ENCODE measurements at places on chromosomes 2 and 18. TPM values are rescaled to one million over a fixed set of nuclear protein-coding genes. Genes with fewer than 3 reads are reported as not detected.
A peak's percentile ranks its signal among the peaks of the same experiment; 100 is the strongest.

The ACVR1C gene
- 0.12 TPM for polyA plus RNA-seq

The ST6GAL2 gene
- 5.5 TPM for polyA plus RNA-seq

The SERPINB10 gene
- polyA plus RNA-seq, result 0.18 TPM

DNA sequence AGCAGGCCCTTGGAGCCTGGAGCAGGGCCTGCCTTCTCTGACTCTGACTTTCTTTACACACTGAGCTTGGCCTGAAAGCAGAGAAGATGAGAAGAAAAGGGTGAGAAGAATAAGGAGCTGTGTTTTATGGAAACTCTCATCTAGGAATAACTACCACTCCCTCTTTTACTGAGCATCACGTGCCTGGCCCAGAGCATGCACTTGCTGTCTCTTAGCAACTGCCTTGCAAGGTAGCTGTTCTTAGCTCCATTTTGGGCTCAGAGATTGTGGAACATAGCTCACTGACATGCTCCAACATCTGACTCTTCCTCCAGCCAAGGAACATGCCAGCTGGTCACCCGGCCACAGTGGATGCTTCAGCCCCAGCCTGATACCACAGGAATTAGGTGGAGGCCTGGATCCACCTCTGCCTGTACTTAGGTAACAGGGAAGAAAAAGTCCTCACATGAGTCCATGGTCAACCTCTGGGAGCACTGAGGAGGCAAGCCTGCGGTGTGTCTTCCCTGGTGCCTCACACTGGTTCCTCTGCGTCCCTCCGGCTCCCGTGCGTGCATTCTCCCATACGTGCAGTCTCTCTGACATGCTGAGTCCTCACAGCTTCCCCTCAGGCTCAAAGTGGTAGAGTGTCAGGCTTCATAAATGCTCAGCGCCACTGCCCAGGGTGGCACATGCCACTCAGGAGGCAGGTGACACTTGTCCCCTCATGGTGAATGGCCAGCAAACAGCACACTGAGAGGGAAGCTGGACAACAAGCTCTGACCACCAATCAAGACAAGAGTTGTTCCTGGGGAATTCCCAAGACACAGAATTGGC is 35.7 kb downstream of the AMER3 start:
- H3K4me3 ChIP-seq, result no peak overlapping the region
- H3K27ac ChIP-seq, result no peak overlapping the region
- no peak for DNase-seq
- H3K27me3 ChIP-seq, result peaks cover 2% of the 10 kb centered on the region
- no peaks in the 10 kb centered on the region for H3K4me1 ChIP-seq
- H3K36me3 ChIP-seq, result no peaks in the 10 kb centered on the region

- peaks cover 7% of the 10 kb centered on the region for H3K4me1 ChIP-seq
- no peaks in the 10 kb centered on the region for H3K27me3 ChIP-seq
- H3K27ac ChIP-seq, result no peak overlapping the region
- no peak for DNase-seq
Measured at GRCh38 chr18:9766740-9767139, 58.6 kb downstream of the RAB31 start.

DNA sequence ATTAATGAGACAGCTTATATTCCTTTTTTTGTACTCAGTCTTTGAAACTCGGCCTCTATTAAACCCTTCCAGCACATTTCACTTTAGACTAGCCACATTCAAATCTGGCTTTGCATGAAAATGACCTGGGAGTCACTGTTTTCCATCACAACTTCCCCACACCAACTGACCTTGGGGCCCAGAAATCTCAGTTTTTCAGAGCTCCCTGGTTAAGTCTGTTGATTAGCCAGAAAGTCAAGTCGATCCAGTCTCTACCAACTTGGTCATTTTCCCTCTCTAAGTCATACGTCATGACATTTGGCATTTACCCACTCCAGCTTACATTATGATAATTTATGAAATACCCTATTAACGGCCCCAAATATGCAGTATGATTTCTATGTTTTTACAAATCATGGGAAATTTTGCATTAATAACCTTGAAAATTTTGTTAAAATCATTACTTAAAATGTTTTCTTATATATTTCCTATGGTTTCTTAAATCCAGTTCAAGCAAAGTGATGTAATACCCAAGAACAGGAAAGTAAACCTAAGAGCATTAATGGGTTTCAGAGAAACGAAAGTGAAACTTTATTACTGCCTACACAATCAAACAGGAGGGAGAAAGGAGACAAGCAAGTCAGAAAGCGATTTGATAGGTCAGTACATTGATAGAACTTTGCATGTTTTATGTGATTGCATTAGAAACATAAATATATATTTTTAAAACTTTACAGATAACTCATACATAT is 77.1 kb downstream of the SPATS2L start:
- peak; percentile 85 for DNase-seq
- no peaks in the 10 kb centered on the region for H3K36me3 ChIP-seq
- H3K4me1 ChIP-seq, result peaks cover 24% of the 10 kb centered on the region
- no peak overlapping the region for H3K4me3 ChIP-seq
- no peaks in the 10 kb centered on the region for H3K27me3 ChIP-seq

- H3K27me3 ChIP-seq, result no peaks in the 10 kb centered on the region
- H3K27ac ChIP-seq, result peak overlapping the region; percentile 95
- peak; percentile 79 for DNase-seq
Measured at GRCh38 chr2:160388464-160389263, 104.9 kb downstream of the RBMS1 start.

GRCh38 chr2:64065516-64065915 is 46.3 kb upstream of the VPS54 start:
- DNase-seq, result no peak
- H3K27me3 ChIP-seq, result no peaks in the 10 kb centered on the region
- no peak overlapping the region for H3K4me3 ChIP-seq
- no peak overlapping the region for H3K27ac ChIP-seq
- no peaks in the 10 kb centered on the region for H3K36me3 ChIP-seq
- no peaks in the 10 kb centered on the region for H3K4me1 ChIP-seq

The TMEM37 gene
- polyA plus RNA-seq, result 4.2 TPM

The LBX2 gene
- polyA plus RNA-seq, result 3.0 TPM

The ABHD3 gene
- polyA plus RNA-seq, result 8.1 TPM

The B3GNT2 gene
- polyA plus RNA-seq, result 8.3 TPM

The INHBB gene
- 0.35 TPM for polyA plus RNA-seq

The FOXI3 gene
- polyA plus RNA-seq, result not detected

GRCh38 chr2:78999406-78999805 is 26.1 kb upstream of the REG3G start:
- H3K4me3 ChIP-seq, result no peak overlapping the region
- no peaks in the 10 kb centered on the region for H3K36me3 ChIP-seq
- H3K27ac ChIP-seq, result no peak overlapping the region
- H3K27me3 ChIP-seq, result peaks cover 5% of the 10 kb centered on the region

GRCh38 chr18:12518832-12519531 is 111.3 kb downstream of the PRELID3A start:
- H3K36me3 ChIP-seq, result no peaks in the 10 kb centered on the region
- peaks cover 2% of the 10 kb centered on the region for H3K4me1 ChIP-seq
- no peak overlapping the region for H3K27ac ChIP-seq

The CCDC148 gene
- polyA plus RNA-seq, result 0.24 TPM

DNA sequence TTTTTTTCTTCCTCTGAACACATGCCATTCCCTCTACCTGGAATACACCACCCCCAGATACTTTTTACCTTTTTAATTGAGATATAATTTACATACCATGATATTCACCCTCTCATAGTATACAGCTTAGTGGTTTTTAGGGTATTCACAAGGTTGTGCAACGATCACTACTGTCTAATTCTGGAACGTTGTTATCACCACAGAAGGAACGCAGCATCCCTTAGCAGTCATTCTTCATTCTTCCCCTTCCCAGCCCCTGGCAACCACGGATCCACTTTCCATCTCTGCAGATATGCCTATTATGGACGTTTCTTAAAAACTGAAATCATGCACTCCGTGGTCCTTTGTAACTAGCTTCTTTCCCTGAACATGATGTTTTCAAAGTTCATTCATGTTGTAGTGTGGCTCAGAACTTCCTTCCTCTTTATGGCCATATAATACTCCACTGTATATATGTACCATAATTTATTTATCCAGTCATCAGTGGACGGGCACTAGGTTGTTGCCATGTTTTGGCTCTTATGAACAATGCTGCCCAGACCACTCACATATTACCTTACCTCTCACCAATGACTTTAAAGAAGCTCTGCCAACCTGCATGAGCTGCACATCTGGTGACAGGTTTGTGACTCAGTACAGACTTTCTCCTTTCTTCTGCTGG is 168.9 kb downstream of the CTIF start:
- no peak overlapping the region for H3K27ac ChIP-seq
- peaks cover 3% of the 10 kb centered on the region for H3K36me3 ChIP-seq
- H3K4me3 ChIP-seq, result no peak overlapping the region
- H3K4me1 ChIP-seq, result peaks cover 23% of the 10 kb centered on the region
- DNase-seq, result no peak

GRCh38 chr18:70414315-70414900 is 125.6 kb downstream of the SOCS6 start:
- no peak for DNase-seq
- no peaks in the 10 kb centered on the region for H3K36me3 ChIP-seq
- H3K27me3 ChIP-seq, result no peaks in the 10 kb centered on the region
- H3K4me3 ChIP-seq, result no peak overlapping the region
- no peak overlapping the region for H3K27ac ChIP-seq
- no peaks in the 10 kb centered on the region for H3K4me1 ChIP-seq

GRCh38 chr2:236353594-236353942 is 89.4 kb upstream of the ASB18 start:
- H3K27me3 ChIP-seq, result peaks cover 9% of the 10 kb centered on the region
- no peak overlapping the region for H3K27ac ChIP-seq
- H3K4me1 ChIP-seq, result no peaks in the 10 kb centered on the region
- no peaks in the 10 kb centered on the region for H3K36me3 ChIP-seq
- no peak overlapping the region for H3K4me3 ChIP-seq

The SERPINB7 gene
- not detected for polyA plus RNA-seq

DNA sequence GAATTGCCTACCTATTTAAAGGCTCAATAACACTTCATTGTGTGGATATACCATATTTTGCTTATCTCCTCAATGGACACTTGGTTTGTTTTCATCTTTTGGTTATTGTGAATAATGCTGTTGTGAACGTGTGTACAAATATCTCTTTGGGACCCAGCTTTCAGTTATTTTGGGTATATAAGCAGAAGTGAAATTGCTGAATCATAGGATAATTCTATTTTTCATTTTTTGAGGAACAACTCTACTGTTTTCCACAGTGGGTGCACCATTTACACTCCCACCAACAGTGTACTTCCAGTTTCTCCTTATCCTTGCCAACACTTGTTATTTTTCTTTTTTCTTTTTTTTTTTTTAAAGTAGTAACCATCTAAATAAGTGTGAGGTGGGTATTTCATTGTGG is 29.0 kb downstream of the PTPN4 start:
- no peak overlapping the region for H3K27ac ChIP-seq
- H3K27me3 ChIP-seq, result no peaks in the 10 kb centered on the region
- H3K4me1 ChIP-seq, result no peaks in the 10 kb centered on the region
- DNase-seq, result no peak

The AGAP1 gene
- polyA plus RNA-seq, result 32.0 TPM

DNA sequence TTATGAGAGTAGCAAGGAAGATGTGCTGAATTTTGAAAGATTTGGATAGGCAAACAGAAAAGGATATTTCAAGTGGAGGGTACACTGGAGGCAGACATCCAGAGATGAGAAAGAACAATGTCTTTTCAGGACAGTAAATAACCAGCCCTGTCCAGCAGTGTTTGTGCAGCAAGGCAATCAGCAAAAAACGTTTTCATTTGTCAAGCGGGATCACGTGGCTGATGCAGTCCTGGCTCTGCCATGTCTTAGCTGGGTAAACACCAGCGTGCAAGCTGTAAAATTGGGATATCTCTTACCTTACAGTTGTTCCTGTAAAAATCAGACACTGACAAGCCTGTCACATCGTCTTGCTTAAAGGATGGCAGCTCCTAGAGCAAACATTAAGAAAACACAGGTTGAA is 67.8 kb downstream of the CWC22 start:
- H3K27me3 ChIP-seq, result no peaks in the 10 kb centered on the region
- H3K36me3 ChIP-seq, result no peaks in the 10 kb centered on the region
- no peaks in the 10 kb centered on the region for H3K4me1 ChIP-seq

- H3K27ac ChIP-seq, result no peak overlapping the region
- no peaks in the 10 kb centered on the region for H3K36me3 ChIP-seq
- no peak overlapping the region for H3K4me3 ChIP-seq
- H3K27me3 ChIP-seq, result no peaks in the 10 kb centered on the region
- H3K4me1 ChIP-seq, result peaks cover 28% of the 10 kb centered on the region
- DNase-seq, result no peak
Measured at GRCh38 chr2:64325852-64326577, 127.9 kb upstream of the LGALSL start.

The RAMP1 gene
- 45.5 TPM for polyA plus RNA-seq

The STPG4 gene
- not detected for polyA plus RNA-seq

- no peak overlapping the region for H3K27ac ChIP-seq
- DNase-seq, result peak; percentile 81
- no peaks in the 10 kb centered on the region for H3K27me3 ChIP-seq
Measured at GRCh38 chr2:44244135-44244871, 31.0 kb upstream of the SLC3A1 start.

- peaks cover 17% of the 10 kb centered on the region for H3K4me1 ChIP-seq
- DNase-seq, result peak; percentile 0
- H3K36me3 ChIP-seq, result no peaks in the 10 kb centered on the region
- peaks cover 21% of the 10 kb centered on the region for H3K27me3 ChIP-seq
- no peak overlapping the region for H3K4me3 ChIP-seq
Measured at GRCh38 chr2:239824866-239825704, 200.1 kb downstream of the NDUFA10 start.

The CD8A gene
- polyA plus RNA-seq, result 0.15 TPM

The MSTN gene
- 41.2 TPM for polyA plus RNA-seq

- no peak overlapping the region for H3K4me3 ChIP-seq
- H3K36me3 ChIP-seq, result no peaks in the 10 kb centered on the region
- H3K27me3 ChIP-seq, result no peaks in the 10 kb centered on the region
- DNase-seq, result no peak
- H3K4me1 ChIP-seq, result no peaks in the 10 kb centered on the region
Measured at GRCh38 chr18:77700051-77700450, 450.4 kb downstream of the GALR1 start.

DNA sequence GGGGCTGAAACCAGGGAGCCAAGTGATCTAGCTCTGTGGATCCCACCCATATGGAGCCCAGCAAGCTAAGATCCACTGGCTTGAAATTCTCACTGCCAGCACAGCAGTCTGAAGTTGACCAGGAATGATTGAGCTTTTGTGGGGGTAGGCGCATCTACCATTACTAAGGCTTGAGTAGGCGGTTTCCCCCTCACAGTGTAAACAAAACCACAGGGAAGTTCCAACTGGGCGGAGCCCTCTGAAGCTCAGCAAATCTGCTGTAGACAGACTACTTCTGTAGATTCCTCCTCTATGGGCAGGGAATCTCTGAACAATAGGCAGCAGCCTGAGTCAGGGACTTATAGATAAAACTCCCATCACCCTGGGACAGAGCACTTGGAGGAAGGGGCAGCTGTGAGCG is 96.7 kb downstream of the CCDC148 start:
- no peaks in the 10 kb centered on the region for H3K36me3 ChIP-seq
- H3K27me3 ChIP-seq, result no peaks in the 10 kb centered on the region
- H3K4me3 ChIP-seq, result no peak overlapping the region
- no peaks in the 10 kb centered on the region for H3K4me1 ChIP-seq
- H3K27ac ChIP-seq, result no peak overlapping the region
